A549 treated with CORT108297 at 1 μM for 4 hours (cell line): ENCODE measurements at places on chromosomes 1 and 21. TPM values are rescaled to one million over a fixed set of nuclear protein-coding genes. Genes with fewer than 3 reads are reported as not detected.

Gene S100A4
- total RNA-seq, result 1,610 to 1,903 TPM (median 1,713 TPM) in 5 replicates

Gene SPATA21
- 0.03 to 0.11 TPM (median 0.05 TPM) in 5 replicates for total RNA-seq

Gene RPE65
- total RNA-seq, result not detected in 5 replicates

Gene OSCP1
- total RNA-seq, result 4.9 to 7.0 TPM (median 5.9 TPM) in 5 replicates

Gene RHD
- not detected in 5 replicates for total RNA-seq

Gene RWDD3
- 9.4 to 11.7 TPM (median 10.8 TPM) in 5 replicates for total RNA-seq

Gene CLCA1
- not detected in 5 replicates for total RNA-seq

Gene AMY1C
- not detected in 5 replicates for total RNA-seq

Gene RGS7
- total RNA-seq, result 0.04 to 0.13 TPM (median 0.07 TPM) in 4 of 5 replicates, not detected in the other

Gene MR1
- total RNA-seq, result 5.9 to 8.4 TPM (median 7.1 TPM) in 5 replicates
